Chondrocyte (in vitro differentiated cells): ENCODE measurements at places on chromosomes 1 and 21.
A peak's percentile ranks its signal among the peaks of the same experiment; 100 is the strongest.

DNA sequence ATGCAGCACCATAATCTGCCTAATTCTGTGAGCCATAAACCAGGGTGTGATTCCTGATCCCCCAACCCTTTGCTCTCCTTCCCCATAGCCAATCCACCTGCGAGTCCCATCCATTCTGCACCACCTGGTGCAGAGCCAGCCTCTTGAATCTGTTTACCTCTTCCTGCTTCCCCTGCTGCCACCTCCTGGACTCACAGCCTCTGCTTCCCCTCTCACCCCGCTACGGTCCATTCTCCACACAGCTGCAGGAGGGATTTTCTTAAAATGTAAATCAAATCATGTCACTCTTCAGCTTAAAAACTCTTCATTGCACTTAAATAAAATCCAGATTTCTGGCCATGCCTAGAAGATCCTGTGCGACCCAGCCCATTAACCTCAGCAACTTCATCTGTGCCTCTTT, 186.7 kb downstream of the FOXD2 start:
- no peak for DNase-seq

GRCh38 chr1:89631816-89632656, 884 bp upstream of the LRRC8C start:
- no peak for DNase-seq

DNA sequence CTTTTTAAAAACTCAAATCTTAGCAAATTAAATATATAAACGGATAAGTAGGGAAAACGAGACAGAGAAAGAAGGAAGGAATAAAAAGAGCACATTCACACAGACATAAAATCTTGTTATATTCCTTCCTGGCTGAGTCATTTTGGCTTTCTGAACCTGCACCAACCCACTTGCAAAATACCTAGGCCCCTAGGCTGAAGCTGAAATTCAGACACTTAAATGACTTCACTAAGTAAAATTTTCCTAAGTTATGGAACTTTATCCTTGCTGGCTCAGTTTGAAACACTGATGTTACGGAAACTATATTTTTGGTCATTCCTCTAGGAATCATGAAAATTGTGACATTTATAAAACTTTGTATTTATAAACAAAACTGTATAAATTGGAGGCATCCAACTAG, 462.8 kb upstream of the NFIA start:
- no peak for DNase-seq

GRCh38 chr1:112744009-112744578, 29.0 kb upstream of the PPM1J start:
- no peak for DNase-seq

DNA sequence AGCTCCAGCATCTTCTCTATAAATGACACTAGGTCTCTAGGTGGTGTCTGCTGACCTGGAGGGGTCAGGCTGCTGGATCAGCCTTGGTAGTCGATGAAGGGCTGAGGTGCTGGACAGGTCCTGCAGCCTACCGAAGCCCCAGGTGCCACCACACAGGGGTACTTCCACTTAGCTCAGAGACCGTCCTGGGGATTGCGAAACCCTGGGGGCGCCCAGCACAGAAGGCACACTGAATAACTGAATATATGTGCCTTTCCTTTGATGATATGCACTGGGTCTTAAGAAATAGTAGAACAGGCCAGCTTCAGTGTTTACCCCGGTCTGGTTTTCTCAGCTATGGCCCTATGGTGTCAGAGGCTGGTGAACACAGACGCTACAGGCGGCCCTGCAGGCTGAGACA, 10.9 kb downstream of the UBE2J2 start:
- DNase-seq, result no peak

GRCh38 chr1:153624965-153625611, 2.2 kb downstream of the S100A13 start:
- peak; percentile 37 for DNase-seq

GRCh38 chr1:109649491-109649914, 6.4 kb upstream of the GSTM4 start:
- no peak for DNase-seq

- no peak for DNase-seq
Measured at GRCh38 chr21:25790878-25791204, 56.1 kb downstream of the GABPA start.

DNA sequence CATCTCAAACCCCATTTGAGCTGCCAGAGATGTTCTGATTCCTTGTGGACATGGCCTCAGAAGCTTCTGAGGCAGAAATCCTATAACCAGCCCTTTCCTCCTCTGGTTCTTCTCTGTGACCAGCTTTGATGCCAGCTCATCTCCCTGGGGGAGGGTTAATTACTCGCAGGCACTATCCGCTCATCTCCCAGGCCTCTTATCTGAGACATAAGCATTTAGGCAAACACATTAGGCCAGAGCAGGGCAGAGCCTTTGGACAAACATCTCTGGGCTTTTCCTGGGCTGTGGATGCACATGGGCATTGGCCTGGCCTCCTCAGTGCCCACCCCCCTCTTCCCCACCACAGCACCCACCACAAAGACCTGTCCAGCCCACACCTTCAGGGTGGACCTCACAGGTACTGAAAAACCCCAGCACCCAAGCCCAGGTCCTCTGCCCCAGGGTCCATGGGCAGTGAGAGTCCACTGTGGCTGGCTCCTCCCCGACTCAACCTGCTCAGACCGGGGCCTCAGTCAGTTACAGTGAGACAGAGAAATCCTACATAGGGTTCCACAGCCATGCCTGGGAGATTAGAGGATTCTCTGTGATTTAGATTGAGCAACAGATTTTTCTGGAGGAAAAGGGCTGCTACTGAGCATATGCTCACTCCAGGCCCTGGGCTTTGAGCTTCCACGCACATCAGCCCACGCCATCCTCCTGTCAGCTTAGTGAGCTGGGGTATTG, 26.9 kb downstream of the IGSF21 start:
- no peak for DNase-seq

GRCh38 chr1:94949681-94950661, 23.1 kb upstream of the CNN3 start:
- DNase-seq, result no peak

DNA sequence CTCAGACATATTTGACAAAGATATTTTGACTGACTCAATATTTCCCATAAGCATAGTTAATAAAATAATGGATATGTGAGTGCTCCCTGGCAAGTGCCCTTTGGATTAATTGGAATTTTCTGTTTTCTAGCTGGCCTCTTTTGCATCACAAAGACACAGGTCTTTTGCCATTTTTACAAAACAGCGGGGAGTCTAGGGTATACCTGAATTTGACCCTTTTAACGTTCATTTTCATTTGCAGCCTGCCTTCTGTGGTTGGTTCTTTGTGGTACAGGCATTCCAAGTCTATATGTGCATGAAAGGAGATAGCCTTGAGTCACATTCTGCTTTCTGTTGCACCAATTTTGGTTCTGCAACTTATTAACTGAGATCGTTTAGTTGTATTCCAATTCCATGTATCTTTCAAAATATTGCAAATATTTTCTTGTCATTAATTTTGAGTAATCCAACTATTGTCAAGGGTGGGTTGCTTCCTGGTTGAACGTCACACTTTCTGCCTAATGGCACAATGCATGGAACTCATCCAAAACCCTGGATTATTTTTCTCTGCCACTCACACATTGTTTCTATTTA, 171.7 kb downstream of the CRB1 start:
- DNase-seq, result no peak

GRCh38 chr1:82161700-82162141, 361.0 kb downstream of the ADGRL2 start:
- DNase-seq, result no peak

DNA sequence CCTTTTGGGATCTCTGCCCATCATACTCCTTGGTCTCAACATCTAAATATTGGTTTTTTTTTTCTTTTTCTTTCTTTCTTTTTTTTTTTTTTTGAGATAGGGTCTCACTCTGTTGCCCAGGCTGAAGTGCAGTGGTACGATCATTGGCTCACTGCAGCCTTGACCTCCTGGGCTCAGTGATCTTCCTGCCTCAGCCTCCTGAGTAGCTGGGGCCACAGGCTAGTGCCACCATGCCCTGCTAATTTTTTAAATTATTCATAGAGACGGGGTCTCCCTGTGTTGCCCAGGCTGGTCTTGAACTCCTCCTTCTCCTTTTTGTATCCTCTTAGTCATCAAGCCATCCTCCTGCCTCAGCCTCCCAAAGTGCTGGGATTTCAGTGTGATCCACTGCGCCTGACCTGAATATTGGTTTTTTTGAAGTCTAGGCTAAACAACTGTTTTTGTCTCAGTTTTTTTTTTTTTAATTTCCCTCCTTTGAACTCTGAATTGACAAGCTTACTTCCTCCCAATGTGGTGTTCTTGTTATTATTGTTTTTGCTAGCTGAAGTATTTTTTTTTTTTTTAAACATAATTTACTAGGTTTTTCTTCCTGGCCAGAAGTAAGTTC, 30.9 kb downstream of the MAPKAPK2 start:
- no peak for DNase-seq

GRCh38 chr1:175277783-175278733, 85.5 kb upstream of the KIAA0040 start:
- no peak for DNase-seq

GRCh38 chr1:30359539-30360220, 363.7 kb downstream of the MATN1 start:
- DNase-seq, result no peak

DNA sequence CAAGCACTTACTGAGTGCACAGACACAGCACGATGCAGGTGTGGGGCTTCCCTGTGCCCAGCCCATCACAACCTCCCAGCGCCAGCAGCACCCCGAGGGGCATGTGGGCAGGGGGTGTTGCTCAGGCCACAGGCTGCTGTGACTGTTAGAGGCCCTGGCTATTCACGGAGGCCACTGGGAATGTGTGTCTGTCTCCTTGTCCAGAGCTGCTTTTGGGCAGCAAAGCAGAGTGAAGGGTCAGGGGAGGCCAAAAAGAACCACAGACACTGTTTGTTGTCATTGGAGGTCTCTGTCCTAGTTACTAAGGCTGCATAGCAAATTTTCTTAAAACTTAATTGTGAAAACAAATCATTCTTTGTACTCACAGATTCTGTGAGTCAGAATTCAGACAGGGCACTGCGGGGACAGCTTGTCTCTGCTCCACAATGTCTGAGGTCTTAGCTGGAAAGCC, 49.6 kb downstream of the TNFRSF8 start:
- peak; percentile 73 for DNase-seq

GRCh38 chr1:172390683-172391551, 29.6 kb upstream of the C1orf105 start:
- no peak for DNase-seq

GRCh38 chr1:155882235-155882634, 22.9 kb downstream of the SYT11 start:
- no peak for DNase-seq

DNA sequence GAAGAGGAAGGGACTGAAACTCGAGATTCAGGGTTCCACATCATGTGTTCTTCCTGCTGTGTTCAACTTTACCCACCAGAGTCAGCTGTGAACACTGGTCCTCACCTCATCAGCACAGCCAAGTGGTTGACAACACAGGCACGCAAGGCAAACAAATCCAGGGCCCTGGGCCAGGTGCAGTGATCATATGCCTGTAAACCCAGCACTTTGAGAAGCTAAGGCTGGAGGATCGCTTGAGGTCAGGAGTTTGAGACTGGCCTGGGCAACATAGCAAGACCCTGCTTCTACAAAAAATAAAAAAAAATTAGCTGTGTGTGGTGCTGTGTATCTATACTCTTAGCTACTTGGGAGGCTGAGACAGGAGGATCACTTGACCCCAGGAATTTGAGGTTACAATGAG, 8.4 kb upstream of the XKR8 start:
- DNase-seq, result no peak

GRCh38 chr1:36133484-36133883, 8.5 kb upstream of the COL8A2 start:
- DNase-seq, result no peak

DNA sequence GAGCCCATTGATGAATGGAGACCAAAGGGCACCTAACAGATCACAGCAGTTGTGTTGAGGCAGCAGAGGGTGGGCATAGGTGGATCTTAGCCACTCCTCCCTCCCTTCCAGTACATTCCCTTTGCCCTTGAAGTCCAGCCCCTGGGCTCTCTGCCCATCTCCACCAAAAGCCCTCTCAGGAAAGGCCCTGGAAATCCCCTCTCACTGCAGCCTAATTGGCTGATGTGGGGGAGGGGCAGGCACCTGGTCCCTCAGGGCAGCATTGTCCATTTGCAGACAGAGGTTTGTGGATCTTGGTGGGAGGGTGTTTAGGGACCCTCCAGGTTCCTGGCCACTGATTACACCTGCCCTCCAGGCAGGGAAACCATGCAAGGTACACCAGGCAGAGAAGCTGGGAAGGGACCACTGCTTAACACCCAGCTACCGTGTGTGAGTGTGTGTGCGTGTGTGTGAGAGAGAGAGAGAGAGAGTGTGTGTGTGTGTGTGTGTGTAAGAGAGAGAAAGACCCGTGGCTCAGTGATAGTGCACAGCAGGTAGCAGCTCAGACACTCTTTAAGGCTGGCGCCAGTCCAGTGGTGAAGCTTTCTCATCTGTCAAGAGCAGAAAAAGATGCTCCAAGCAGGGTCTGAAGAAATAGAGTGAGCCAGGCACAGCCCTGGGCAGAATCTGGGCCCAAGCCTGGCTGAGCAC, 71.1 kb downstream of the MATN1 start:
- DNase-seq, result peak; percentile 46
